ENCODE measurements at places on chromosomes 2 and 18. TPM values are rescaled to one million over a fixed set of nuclear protein-coding genes. Genes with fewer than 3 reads are reported as not detected.
A peak's percentile ranks its signal among the peaks of the same experiment; 100 is the strongest.

SS18 gene
- total RNA-seq, result 85.0 TPM

ZNF521 gene
- total RNA-seq, result 8.0 TPM

UNC80 gene
- total RNA-seq, result not detected

GAD1 gene
- 5.5 TPM for total RNA-seq

GLI2 gene
- total RNA-seq, result 5.4 TPM

- DNase-seq, result peak; percentile 21
These were observed 2.0 kb upstream of the FAM117B start for GRCh38 chr2:202632682-202633290.

- no peak for DNase-seq
These were observed 218.3 kb downstream of the HAUS1 start for GRCh38 chr18:46322411-46322891.

GRCh38 chr18:21853016-21853415 lies 112.4 kb downstream of the MIB1 start:
- DNase-seq, result no peak

DNA sequence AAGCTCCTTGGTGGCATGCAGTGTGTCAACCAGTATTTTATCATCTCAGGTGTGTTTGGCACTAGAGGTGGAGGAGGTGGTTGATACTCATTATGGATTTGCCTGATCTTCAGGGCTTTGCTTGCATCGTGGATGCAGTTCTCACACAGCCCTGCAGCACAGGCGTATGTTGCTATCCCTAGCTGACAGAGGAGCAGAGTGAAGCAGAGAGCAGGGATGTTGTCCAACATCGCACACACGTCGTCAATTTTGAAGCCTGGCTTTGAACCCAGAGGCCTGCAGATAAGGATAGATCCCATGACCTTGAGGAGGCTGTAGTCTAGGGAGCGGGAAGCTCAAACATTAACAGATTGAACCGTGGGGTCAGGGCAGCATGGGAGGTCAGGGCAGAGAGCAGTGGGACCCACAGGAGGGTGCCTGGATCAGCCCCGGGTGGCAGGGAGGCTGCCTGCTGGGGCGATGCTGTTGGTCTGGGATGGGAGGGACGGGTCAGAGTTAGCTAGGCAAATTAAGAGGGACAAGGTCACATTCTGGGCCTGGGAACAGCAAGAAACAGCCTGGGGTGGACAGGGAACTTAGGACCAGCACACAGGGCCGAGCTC lies 4.2 kb downstream of the RNF144A start:
- DNase-seq, result no peak

- no peak for DNase-seq
These were observed 446.1 kb upstream of the MYT1L start for GRCh38 chr2:2777213-2777612.

GRCh38 chr2:42369532-42370229 lies 8.7 kb upstream of the COX7A2L start:
- DNase-seq, result no peak

DNA sequence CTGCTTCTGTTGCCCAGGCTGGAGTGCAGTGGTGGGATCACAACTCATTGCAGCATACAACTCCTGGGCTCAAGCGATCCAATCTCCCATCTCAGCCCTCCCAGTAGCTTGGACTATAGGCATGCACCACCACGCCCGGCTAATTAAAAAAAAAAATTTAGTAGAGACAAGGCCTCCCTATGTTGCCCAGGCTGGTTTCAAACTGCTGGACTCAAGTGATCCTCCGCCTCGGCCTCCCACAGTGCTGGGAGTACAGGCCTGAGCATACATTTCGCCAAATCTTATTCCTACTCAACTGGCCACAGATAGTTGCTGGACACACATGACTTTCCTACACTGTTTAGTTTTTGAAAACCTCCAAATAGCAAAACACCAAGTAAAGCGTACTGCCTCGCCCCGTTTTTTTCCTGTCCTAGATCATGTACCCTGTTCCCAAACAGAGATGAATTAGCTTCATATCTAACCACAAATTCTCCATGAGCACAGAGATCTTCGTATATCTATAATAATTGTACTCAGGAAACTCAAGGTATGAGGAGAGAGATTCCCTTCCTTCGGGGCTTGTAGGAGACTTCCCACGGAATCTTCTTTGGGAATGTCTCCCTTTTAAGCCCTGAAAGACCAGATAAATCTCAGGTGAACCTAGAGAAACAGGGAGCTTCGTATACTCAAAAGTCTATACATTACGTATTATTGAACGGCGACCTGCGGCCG lies 598 bp upstream of the C2orf69 start:
- DNase-seq, result no peak

DNA sequence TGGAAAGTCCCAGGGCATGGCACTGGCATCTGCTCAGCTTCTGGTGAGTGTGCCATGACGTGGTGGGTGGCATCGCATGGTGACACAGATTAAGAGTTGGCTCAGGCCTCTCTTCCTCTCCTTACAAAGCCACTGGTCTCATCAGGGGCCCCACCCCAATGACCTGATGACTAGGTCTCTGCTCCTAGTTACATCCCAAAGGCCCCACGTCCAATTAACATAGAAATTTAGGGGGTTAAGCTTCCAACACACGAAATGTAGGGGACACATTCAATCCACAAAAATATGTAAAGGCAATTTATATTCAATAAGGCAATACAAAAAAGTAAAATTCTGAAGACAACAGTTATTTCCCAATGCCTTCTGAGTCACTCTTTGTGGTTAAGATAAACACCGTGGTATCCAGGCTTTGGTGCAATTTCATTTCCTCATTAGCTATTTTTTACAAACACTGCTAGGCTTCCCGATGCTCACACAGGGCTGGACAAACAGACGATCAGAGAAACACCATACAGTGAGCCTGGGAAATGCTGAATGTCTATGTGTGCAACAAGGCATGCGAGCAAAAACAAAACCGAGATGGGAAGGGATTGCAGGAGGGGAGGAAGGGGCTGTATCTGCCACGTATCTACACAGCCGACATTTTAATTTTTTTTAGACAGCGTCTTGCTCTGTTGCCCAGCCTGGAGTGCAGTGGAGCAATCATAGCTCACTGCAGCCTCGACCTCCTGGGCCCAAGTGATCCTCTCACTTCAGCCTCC lies 67.2 kb downstream of the MBP start:
- DNase-seq, result no peak

GRCh38 chr2:29053223-29053622 lies 21.1 kb downstream of the PCARE start:
- DNase-seq, result no peak

DNA sequence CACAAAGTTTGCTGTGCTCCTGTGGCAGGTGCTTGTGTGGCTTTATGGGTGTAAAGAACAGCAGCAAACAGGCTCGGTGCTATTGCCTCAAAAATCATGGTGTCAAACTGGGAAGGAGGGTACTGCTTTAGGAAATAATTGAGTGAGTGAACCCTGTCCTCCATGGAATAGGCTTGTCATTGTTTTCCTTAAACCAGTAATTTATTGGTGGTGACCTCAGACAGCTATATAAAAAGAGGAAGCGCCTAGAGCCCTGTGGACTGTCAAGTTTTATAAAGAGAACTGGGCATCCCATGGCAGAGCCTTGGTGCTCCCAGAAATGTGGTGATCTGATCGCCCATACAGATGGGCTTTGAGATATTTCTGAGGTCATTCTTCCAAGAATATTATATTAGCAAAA lies 4.7 kb upstream of the CXCR4 start:
- no peak for DNase-seq

DNA sequence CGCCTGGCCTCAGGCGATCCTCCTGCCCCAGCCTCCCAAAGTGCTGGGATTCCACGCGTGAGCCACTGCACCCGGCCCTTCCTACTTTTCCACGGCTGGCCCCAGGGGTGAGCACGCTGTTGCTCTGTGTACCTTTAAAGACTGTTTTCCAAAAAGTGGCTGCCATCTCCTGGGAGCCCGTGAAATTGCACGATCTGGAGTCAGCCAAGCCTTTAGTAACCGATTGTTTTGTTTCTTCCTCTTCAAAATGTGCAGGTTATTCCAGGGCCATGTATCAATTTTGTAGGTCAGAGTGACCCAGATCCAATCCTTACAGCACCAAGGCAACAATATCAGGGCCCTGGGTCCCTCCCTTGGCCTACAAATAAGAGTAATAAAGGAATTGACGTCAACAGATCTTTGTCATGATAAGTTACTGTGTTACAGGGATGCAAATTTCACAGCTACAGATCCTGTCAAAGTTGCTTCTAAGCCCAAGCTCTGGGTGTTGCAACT lies 135.6 kb upstream of the ZNF236 start:
- DNase-seq, result no peak

DNA sequence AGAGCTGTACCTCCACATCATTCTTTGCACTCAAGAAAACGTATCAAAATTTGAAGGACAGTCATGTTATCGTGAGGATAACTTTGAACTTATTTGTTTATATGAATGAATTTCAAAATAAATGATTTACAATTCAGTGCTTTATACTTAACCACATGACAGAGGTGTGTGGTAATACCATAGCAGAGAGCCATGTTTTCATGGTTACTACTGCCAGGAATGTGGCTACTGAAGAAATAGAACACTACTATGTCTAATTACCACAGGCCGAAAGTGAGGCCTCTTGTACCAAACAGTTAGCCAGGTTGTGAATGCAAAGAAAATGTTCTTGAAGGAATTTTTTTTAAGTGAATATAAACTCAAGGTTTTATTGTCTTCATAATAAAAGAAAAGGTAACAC lies 49.2 kb downstream of the AAK1 start:
- no peak for DNase-seq

DNA sequence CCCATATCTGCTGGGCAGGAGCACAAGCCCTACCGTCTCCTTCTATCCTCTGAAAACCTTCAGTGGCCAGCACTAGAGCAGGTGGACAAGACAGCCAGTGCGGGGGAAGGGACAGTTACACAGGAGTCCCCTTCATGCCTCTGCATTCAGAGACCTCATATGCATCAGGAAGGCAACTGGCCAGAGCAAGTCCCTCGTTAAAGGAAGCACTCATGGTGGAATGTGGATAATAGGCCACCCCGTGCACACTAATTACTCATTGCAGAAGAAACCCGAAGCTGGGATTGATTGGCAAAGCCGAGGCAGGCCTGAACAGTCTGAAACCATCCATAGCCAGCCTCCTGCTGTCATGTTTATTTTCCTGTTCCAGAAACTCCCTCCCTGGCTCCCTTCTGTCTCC lies 11.2 kb downstream of the KIAA2012 start:
- no peak for DNase-seq

DNA sequence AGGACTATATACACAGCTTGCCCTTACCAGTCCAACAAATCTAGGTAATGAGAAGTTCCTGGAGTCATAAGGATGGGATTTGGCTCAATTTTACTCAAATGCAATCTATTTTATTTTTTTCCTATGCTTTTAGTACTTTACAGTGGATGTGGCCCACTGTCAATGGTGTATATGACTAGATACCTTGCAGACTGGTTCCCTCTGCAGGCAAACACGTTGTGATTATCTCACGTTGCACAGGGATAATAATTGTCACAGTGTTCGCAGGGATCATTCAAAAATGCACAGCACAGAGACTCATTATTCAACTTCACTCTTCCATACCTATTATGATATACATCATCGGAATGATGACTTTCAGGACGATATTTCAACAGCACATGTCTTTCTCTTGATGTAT lies 359.7 kb downstream of the MBD2 start:
- DNase-seq, result no peak

GRCh38 chr18:3892152-3892551 lies 442.2 kb downstream of the TGIF1 start:
- no peak for DNase-seq

GRCh38 chr18:77084688-77085035 lies 47.9 kb downstream of the MBP start:
- no peak for DNase-seq

- no peak for DNase-seq
These were observed 4.9 kb downstream of the NOP58 start for GRCh38 chr2:202270487-202270886.

DNA sequence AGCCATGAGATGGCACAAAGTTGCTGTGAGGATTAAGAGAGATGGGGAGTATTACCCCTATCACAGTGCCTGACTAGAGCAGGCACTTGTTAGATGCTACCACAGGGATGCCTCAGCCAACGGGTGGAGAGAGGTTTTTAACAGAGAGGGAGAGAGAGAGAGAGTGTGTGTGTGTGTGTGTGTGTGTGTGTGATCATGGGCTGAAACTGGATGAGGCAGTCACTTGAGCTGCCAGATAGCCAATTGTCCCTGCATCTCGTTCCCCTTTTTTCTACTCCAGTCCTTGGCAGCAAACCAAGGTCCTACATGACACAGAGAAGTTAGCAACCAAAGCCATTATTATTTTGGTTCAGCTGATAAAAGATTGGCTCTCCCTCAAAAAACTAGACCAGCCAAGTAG lies 3.0 kb downstream of the CD8A start:
- no peak for DNase-seq

- peak; percentile 65 for DNase-seq
These were observed 2.9 kb upstream of the CRYBA2 start for GRCh38 chr2:218995972-218996711.

DNA sequence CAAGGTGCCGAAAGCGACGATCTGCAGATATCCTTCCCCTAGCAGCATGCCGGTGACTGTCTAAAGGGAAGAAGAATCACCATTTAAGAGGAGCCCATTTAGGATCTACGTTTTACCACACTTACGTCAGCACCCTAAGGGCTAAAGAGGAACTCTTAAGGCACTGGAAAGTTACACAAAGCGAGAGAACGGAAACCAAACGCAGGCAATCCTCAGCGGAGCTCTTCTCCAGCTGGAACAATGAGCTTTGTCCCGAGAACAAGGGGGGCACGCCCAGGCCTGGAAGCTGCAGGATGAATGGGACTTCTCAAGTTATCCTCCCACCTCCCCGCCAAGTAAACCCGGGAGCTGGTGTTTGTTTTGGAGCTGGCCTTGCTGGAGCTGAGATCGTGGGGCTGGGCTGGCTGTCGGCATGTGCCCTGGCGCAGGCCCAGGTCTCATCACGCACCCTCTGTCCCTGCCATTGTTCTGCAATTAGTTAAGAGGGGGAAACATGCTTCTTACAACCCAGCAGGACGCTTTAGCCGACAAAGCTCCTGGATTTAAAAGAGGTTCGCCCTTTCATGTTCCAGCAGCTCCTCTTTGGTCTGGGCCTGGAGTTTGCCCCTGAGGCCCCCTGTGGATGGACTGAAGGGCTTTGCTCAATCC lies 36.4 kb downstream of the PXDN start:
- no peak for DNase-seq

All from thoracic aorta (tissue), 2 donors.